ENCODE measurements at places on chromosomes 5 and 9.

GRCh38 chr5:34487159-34487879, 168.8 kb upstream of the RAI14 start:
- no peak for DNase-seq

DNA sequence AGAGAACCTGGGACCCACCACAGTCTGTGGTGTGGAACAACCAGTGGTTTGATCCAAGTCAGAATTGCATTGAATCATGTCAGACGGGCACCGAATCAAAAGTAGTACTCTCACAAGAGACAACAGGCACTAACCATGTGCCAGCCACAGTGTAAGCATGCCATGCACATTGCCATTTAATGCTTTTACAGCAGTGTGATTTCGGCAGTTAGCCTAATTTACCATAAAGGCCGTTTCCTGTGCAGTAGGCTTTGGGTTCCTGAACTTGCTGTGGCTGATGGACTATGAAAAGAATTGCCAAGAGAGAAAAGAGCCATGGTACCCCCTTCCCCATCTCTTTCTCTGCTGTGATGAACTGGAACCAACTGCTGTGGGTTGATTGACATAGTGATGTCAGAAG, 540.6 kb downstream of the EBF1 start:
- DNase-seq = no peak

DNA sequence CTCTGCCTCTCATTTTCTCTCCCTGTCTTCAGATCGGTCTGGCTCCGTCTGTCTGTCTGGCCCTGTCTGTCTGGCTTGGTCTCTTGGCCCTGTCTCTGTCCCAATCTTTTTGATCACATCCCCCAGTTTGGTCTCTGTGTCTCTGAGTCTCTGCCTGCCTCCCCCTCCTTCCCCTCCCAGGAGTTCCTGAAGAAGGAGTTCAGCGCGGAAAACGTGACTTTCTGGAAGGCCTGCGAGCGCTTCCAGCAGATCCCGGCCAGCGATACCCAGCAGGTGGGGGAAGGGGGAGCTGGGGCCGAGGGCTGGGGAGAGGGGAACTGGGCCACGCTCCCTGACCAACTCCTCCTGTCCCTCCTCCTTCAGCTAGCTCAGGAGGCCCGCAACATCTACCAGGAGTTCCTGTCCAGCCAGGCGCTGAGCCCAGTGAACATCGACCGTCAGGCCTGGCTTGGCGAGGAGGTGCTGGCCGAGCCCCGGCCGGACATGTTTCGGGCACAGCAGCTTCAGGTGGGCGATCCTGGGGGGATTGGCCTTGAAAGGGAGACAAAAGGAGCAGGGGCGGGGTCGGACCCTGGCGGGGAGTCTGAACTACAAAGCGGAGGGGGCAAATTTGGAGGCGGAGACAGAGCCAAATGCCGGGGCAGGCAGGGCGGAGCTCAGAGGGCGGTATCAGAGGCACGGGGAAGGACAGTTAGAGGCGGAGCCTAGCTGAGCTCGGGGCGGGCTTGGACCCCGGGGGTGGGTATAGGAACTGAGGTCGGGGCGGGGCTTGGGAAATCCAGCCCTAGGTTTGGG, 9.0 kb downstream of the RGS14 start:
- DNase-seq = peak; percentile 92

GRCh38 chr5:111071413-111071812, at the start of gene TSLP:
TSLP (plus strand) TSS chr5:111071713; CDS start chr5:111071891, 178 bp downstream.
- no peak for DNase-seq

DNA sequence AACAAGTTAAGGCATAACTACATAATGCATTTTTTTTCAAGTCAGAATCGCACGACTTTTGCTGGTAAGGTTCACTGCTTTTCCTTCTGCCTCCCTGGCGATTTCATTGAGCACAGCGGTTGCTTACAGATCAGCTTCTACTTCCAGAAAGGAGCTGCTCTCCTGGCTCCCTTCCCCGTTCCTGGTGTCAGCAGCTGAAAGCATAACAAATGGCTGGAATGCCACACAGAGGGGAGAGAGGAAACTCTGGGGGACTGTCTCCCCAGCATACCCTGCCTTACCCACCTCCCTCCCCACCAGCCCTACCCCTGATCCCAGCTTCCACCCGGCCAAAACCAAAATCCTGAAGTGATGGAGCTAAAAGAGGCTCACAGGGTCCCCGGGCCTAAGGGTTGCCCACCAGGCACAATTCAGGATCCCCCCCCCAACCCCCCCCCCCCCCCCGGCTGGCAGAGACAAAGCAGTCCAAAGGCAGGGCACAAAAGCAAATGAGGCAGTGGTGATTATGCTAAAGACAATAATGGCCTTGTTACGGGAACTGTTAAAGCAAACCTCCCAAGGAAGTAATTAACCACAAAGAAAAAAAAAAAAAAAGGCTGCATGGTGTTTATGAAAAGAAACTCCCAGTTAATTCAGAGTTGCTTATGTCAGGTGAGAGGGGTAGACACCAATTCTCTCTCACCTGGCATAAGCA, 126.1 kb upstream of the WWC1 start:
- DNase-seq = no peak

GRCh38 chr5:35754481-35754880, 102.2 kb upstream of the IL7R start:
- DNase-seq = no peak

DNA sequence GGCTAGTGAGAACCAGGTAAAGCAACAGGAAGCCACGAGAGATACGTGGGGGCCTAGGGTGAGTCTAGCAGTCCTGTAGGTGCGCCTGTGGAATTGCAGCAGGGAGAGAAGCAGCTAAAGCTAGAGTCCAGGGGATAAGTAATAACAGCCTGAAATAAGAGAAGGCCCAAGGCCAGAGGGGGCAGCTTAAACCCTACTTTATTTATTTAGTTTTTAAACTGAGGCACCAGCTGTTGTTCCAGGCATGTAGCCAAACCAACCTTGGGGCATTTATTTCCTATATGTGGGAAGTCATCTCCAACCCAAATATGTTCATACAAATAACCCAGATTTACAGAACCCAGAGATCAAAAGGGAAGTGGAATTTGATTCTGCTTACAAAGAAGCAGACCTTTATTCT, 93.5 kb downstream of the GLDC start:
- DNase-seq = no peak

DNA sequence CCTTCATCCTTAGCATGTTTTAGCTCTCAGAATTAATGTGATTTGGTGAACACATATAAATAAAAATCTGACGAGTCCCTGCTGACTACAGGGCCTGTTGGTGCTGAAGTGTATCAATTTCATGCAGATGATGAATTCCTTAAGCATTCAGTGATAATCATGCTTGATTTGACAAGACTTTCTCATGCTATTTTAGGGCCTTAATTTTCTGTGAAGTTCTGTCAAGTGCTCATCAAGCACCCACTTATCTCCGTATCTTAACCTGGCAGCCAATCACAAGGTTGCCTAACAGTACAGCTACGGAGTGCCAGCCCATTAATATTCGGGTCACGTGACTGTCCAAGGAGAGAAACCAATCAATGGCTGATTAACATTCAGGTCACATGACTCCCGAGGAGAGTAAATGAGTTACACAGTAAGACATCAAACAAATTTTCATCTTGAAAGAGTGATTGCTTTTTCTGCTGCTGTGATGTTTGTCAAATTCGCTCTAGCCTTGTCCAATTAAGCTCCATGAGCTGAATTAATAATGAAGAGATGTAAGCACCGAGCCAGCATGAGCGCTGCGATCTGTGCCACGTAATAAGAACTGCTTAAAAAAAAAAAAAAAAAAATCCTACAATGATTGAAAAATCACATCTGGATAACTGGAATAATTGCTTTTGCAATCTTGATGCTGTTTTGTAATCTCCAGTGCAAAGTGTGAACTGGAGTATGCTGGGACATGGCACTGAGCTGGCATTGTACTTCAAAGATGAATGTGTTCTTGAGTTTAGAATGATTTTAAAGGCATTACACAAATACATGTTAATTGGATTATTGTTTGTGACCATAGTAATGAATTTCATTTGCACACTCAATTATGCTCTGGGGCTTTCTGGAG, 104.3 kb upstream of the SPATA31D4 start:
- no peak for DNase-seq

DNA sequence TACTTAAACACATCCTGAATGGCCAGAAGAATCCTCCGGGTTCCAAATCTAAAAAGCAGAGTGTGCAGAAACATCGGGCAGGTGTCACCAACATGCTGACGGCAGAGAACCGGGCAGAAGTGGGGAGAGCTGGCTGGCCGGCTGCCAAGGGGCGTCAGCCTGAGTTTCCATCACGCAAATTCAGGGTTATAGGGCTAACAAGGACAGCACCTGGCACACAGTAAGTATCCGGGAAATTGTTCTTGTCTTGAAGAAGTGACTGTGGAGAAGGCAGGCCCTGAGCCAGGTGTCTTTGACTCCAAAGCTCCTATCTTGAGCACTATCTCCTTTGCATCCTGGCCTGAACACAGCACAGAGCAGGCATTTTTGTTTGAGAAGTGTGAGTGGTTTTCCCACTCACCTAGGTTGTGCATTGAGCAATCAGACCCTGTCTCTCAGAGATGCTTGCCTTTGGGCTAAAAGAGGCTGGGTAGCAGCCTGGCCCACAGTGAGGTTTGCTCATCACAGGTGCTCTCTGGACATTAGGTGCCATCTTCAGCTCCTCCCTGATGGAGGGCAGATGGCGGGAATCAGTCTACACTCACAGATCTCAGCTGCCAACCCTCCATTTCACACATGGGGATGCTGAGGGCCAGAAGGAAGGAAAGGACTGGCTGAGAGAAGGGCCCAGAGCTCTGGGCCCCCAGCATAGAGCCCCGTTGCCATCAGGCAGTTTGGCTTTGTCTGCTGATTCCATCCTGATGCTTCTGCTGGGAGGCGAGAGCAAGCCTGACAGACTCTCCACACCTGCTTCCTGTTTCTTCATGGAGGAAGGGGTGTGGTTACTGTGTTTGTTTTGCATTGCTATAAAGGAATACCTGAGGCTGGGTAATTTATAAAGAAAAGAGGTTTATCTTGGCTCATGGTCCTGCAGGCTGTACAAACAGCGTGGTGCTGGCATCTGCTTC, 52.8 kb downstream of the WHRN start:
- DNase-seq = peak; percentile 49

- DNase-seq = no peak
These were observed 9.9 kb upstream of the CD180 start for GRCh38 chr5:67206461-67206860.

GRCh38 chr9:114513055-114513958, 8.0 kb upstream of the WHRN start:
- DNase-seq = no peak

DNA sequence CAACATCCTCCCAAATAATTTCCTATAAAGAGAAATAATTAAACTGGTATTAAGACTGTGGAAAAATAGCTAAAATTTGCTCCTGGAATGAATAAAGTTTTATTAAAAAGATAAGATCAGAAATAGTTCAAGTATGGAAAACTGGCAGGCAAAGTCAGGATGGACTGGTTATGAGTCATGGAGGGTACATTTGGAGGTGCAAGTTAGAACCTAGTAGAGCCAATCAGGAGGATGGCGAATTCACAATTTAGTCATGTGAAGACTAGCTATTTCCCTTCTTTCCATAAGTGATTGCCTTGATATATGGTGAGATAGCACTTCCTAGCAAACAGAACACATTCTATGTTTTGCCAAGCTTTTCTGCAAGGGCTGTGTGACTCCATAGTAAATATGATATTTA, 1303.5 kb downstream of the EFNA5 start:
- DNase-seq = no peak

- DNase-seq = no peak
These were observed 71.0 kb upstream of the MELK start for GRCh38 chr9:36501727-36502126.

DNA sequence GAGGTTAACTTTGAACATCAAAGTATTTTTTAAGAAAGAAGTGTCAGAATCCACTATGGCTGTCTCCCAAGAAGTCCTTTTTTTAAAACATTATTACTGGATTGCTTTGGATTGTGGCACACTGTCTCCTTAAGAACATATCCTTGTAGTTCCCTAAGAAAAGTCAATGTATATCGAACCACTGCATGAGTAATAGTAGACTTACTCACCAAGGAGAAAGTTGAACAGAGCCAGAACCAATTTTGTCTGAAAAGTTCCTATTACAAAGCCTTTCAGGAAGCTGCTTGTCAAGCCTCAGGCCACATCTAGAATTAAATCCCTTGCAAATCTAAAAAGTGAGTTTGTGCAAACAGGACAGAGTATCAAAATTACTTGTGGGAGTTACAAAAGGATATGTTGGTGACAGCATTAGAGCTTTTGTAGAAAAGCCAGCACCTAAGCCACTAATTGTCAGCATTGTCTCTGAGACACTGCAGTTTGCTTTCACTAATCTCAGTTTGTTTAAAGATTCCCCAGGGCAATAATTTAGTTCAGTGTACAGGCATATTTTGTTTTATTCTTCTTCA, 195.4 kb downstream of the MPDZ start:
- DNase-seq = no peak

DNA sequence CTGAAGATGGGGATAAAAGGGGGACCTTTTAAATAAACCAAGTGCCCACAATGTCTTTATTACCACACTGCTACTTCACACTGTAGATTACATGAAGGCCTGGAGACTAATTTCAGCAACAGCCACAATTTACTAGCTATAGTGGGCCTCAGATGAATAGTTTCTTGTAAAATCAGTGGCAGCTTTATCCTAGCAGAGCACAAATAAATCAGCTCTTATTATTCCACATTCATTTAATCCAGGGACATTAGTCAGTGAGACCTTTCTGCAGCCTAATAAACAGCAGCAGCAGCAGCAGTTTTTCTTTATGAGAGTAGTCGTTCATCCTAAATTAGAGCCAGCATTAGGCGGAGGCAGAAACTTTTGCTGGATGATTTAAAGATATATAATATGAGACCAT, 542.3 kb downstream of the PSAT1 start:
- DNase-seq = no peak

GRCh38 chr5:16539169-16539666, 73.6 kb upstream of the ZNF622 start:
- no peak for DNase-seq

DNA sequence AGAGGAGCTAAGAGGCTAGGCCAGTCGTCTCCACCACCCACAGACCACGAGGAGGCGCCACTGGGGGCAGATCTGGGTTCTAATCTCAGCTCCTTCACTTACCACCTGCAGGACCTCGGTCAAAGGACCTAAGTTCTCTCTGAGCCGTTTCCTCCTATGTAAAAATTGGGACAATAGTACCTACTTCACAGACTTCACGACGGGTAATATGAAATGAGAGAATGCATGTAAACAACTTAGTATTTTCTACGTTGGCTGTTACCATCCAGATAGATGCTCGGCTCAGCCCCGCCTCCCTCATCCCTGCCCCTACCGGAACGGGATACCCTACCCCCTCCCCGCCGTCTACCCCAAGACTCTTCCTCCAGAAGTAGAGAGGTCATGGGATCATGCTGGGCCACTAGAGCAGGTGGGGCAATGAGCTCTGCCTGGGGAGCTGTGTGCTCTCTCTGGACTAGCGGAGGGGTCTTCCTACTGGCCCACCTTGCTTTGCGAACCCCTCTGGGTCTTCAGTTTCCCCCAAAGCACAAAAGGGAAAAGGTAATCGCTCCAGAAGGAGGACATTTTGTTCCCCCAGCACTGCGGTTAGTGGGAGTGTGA, 541 bp downstream of the GNPDA1 start:
- DNase-seq = no peak

- DNase-seq = no peak
These were observed 2.9 kb downstream of the BOD1 start for GRCh38 chr5:173613433-173614159.

All from left forelimb (tissue), 1 donor.